ENCODE measurements at places on chromosomes 13 and 19. TPM values are rescaled to one million over a fixed set of nuclear protein-coding genes. Genes with fewer than 3 reads are reported as not detected.

NLRP5 gene
- total RNA-seq = not detected

ZNF285 gene
- total RNA-seq = 4.0 TPM

SERTM1 gene
- total RNA-seq = not detected

ADAT3 gene
- total RNA-seq = 1.7 TPM

APOE gene
- total RNA-seq = 2.2 TPM

DAPK3 gene
- 128 TPM for total RNA-seq

RASAL3 gene
- 0.06 TPM for total RNA-seq

RAB3A gene
- total RNA-seq = 6.6 TPM

ZNF558 gene
- total RNA-seq = 12.9 TPM

ZNF69 gene
- total RNA-seq = 4.7 TPM

SPTBN4 gene
- total RNA-seq = 2.4 TPM

WDR88 gene
- not detected for total RNA-seq

FGF21 gene
- not detected for total RNA-seq

PLPP2 gene
- 0.53 TPM for total RNA-seq

FGF14 gene
- 0.25 TPM for total RNA-seq

TSEN34 gene
- total RNA-seq = 39.7 TPM

SBSN gene
- total RNA-seq = 0.66 TPM

UBL3 gene
- 11.2 TPM for total RNA-seq

SLITRK5 gene
- total RNA-seq = not detected

DNAAF3 gene
- 0.44 TPM for total RNA-seq

PINLYP gene
- total RNA-seq = 5.3 TPM

MEF2B gene
- total RNA-seq = not detected

NCAN gene
- total RNA-seq = not detected

All from aortic smooth muscle cell (primary cell).